Posterior vena cava (tissue), 2 donors: ENCODE measurements at places on chromosomes 12 and 14.

DNA sequence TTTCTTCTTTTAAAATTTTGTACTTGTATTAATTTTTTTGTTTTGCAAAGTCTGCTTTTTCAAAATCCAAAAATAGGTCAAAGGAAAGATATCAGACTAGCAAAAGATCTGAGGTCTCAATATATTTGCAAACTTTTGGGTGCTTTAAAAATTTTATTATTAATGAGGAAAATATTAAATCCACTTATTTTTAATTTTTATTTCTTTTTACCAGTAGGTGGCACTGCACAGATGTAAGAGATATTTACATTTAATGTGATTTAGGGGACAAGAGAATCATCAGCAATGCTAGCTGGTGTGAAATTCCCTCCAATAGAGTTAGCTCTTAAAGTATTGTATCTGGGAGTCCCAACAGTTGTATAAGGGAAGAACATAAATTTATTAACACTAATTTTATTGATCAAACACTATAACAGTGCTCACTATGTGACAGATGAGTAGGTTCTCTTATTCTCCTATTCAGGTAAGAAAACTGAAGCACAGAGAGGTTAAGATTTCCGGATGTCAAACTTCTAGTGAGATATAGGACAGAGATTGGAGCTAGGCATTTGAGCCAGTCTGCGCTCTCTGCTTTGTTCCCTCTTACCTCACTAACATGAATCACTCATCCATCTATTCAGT lies 30.5 kb downstream of the ALX1 start:
- no peak for DNase-seq

DNA sequence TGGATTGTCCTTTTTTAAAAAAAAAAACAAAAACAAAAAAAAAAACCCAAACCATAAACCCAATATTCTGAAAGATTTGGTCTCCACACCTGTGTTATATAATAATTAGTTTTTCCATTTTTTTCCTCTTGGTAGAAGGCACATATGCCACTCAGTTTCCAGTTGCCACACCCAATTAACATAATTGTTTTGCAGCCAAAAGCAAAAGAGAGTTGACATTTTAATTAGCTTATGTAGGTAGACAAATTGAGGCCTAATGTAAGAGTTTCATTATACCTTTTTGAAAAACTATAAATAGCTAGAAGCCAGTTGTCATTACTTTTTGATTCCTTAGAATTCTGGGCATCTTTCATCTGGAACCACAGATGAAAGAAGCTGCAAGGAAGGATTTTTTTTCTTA lies 21.0 kb downstream of the PTPN11 start:
- DNase-seq = no peak

GRCh38 chr14:104212206-104213095 lies 74.1 kb downstream of the KIF26A start:
- no peak for DNase-seq

- no peak for DNase-seq
Measured at GRCh38 chr12:71438670-71439361, 782 bp upstream of the LGR5 start.

GRCh38 chr12:132560364-132560613 lies 50.1 kb downstream of the LRCOL1 start:
- DNase-seq = no peak

DNA sequence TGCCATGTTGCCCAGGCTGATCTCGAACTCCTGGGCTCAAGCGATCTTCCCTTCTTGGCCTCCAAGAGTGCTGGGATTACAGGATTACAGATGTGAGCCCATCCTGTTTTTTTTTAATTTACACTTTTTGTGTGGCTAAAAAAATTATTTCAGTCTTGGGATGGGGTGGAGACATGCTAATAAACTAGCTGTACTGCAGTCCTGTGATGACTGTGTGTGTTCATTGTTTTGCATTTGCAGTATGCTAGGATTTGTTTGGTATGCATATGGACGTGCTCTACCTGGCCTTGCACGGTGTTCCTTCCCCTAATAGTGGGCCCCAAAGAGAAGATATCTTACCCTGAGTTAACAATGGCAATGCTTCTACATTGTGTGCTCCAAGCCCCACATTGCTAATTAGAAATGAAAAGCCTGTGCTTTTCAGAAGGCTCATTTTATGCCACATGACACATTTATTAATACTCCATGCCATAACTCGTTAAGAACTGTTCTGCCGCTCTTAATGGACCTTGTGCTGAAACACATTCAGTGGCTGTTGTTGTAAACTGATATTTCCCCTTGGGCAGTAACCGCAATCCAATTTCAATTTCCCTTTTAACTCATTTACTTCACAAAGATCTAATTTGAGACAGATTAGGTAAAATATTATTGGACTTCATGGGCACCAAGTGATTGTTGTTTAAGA lies 86.4 kb downstream of the SCN8A start:
- DNase-seq = no peak

- no peak for DNase-seq
Measured at GRCh38 chr12:52227606-52228166, 5.4 kb upstream of the KRT7 start.

- DNase-seq = no peak
Measured at GRCh38 chr14:60163693-60164092, 1.5 kb downstream of the DHRS7 start.

GRCh38 chr14:95137804-95138167 lies 19.5 kb downstream of the DICER1 start:
- no peak for DNase-seq

- no peak for DNase-seq
Measured at GRCh38 chr14:54471641-54472040, 17.1 kb downstream of the GMFB start.

- DNase-seq = no peak
Measured at GRCh38 chr12:116656306-116656705, 81.6 kb downstream of the SPRING1 start.

GRCh38 chr12:47277972-47278448 lies 198.3 kb upstream of the AMIGO2 start:
- DNase-seq = no peak

GRCh38 chr14:54776361-54777001 lies 126.1 kb downstream of the GCH1 start:
- DNase-seq = peak; percentile 86

- DNase-seq = no peak
Measured at GRCh38 chr14:65226824-65227604, 124.7 kb upstream of the MAX start.

DNA sequence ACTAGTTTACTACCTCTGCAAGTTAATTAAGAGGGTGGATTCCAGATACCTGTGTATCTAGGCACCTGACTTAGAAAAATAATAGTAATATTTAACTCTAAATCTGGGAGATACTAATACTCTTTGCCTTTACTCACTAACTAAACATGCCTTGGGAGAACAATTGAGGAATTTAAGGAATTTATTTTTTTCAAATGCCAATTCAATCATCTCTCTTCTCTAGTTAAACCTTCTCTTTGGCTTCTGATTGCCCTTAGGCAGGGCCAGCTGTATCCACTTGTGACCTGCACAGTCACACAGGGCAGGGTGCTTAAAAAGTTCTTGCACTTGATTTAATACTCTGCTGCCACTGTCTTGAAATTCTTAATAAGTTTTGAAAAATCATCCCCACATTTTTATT lies 142.4 kb downstream of the PLCZ1 start:
- no peak for DNase-seq

DNA sequence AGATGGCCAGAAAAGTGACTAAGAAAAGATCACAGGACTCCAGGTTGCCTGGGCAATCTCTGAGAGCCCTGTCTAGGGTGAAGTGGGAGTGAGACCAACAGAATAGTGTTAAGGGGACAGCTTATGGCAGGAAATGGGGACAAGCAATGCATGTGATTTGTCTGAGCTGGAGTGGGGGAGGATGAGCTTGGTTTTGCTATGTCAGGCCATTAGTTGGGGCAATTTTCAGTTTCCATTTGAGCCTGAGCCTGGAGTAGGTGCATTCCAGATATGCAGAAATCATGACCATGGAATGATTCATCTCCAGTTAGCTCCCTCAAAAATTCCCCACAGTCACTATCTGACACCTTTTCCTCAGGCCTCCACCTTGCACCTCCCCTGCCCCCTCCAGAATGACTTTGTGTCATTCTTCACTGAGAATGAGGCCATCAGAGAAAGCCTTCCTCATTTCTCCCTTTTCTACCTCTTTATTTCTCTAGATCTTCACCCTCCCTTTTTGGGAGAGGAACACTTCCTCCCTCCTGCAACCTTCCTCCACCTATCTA lies 150.9 kb upstream of the PLEKHG7 start:
- DNase-seq = no peak

GRCh38 chr12:68020699-68021098 lies 31.5 kb downstream of the IFNG-AS1 start:
- DNase-seq = no peak

GRCh38 chr12:97061171-97061570 lies 154.1 kb downstream of the NEDD1 start:
- DNase-seq = no peak

DNA sequence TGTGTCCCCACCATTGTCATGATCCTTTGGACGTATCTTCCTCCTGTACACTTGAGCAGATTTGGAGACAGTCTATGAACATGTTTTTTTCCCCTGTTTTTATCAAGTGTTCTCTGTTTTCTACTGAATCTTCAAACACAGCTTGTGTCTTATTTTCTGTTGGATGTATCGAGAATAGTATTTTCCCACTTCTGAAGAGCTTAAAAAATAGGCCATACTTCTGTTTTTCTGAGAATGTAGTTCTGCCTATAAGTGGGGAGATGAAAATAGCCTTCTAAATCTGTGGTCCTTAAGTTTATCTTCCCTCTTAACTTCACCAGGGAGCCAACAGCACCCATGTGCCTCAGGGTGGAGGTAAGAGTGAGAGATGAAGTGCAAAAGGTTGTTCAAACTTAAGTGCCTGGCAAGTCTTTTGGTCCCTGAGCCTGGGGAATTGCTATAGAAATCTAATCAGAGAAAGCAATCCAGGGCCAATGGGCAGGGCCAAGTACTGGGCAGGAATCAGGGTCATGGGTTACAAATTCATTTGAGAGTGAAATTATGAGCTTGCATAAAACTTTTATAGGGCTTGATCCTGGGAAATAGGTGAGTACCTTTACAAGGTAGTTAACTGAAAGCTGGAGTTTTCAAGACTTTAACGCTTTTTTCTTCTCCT lies 58.9 kb downstream of the ARF6 start:
- no peak for DNase-seq

GRCh38 chr12:122951979-122952892 lies 14.0 kb downstream of the ABCB9 start:
- DNase-seq = peak; percentile 92
